ENCODE measurements at places on chromosomes 4 and X.

- H3K27ac ChIP-seq: peak overlapping the region; percentile 98
- no peaks in the 10 kb centered on the region for H3K27me3 ChIP-seq
- peaks cover 67% of the 10 kb centered on the region for H3K4me1 ChIP-seq
- DNase-seq: peak; percentile 57
- H3K36me3 ChIP-seq: peaks cover 36% of the 10 kb centered on the region
Measured at GRCh38 chrX:10110984-10111363, 45.8 kb upstream of the CLCN4 start.

- H3K4me3 ChIP-seq: no peak overlapping the region
- H3K27ac ChIP-seq: no peak overlapping the region
- no peaks in the 10 kb centered on the region for H3K4me1 ChIP-seq
- no peak for DNase-seq
- H3K36me3 ChIP-seq: no peaks in the 10 kb centered on the region
- no peaks in the 10 kb centered on the region for H3K27me3 ChIP-seq
Measured at GRCh38 chr4:160175064-160175643, 1072.3 kb downstream of the RAPGEF2 start.

- no peak for DNase-seq
- no peaks in the 10 kb centered on the region for H3K36me3 ChIP-seq
- no peak overlapping the region for H3K4me3 ChIP-seq
- H3K27me3 ChIP-seq: peaks cover 52% of the 10 kb centered on the region
- H3K4me1 ChIP-seq: no peaks in the 10 kb centered on the region
Measured at GRCh38 chr4:9771034-9771433, 10.4 kb upstream of the DRD5 start.

DNA sequence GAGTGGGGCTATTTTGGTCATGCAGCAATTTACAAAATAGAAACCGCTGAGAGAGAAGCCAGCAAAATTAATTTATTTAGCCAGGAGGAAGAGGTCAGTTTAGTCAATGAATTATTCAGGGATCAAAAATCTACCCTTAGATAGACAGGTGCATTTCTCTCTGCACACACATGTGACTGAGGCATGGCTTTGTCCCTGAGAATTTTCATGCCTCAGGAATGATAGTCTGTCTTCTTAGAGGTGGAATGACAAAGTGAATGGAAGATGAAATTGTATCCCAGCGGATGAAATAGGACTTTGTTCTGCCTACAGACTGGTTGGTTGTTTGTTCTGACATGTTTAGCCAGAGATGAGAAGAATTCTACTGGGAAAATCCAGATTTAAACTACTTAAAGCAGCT, 46.0 kb downstream of the ANKRD50 start:
- H3K4me1 ChIP-seq: no peaks in the 10 kb centered on the region
- no peak overlapping the region for H3K4me3 ChIP-seq
- no peak overlapping the region for H3K27ac ChIP-seq

DNA sequence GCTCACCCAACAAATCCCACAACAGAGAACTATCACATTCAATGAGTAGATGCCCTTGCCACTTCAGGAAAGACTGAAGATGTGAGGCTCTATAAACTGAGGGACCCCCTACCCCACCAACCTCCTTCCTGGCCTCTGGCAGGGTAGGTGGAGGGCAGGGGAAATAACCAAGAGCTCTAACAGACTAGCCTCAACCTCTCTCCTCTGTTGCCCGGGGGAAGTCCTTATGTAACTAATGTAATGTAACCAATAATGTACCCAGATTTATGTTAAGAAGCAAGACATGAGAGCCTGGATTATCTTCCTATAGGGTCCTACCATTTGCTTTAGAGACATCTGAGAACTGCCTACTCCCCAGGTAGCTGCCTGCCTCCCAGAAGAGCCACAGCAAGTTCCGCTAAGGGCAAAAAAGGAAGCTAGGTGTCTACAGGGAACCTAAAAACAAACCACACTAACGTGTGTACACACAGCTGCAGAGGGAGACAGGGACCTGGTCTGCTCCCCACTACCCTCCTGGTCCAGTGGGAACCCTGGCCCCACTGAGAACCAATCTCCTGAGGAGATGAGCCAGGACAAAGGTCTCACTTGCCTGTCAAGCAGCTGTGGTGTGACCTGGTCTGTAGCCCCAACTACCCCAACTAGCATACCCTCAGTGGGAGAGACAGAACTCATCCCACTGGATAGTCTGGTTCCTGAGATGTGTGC, 17.7 kb downstream of the OTUD5 start:
- H3K4me3 ChIP-seq: peak overlapping the region; percentile 57
- peak overlapping the region; percentile 98 for H3K27ac ChIP-seq
- DNase-seq: peak; percentile 52
- no peaks in the 10 kb centered on the region for H3K27me3 ChIP-seq

DNA sequence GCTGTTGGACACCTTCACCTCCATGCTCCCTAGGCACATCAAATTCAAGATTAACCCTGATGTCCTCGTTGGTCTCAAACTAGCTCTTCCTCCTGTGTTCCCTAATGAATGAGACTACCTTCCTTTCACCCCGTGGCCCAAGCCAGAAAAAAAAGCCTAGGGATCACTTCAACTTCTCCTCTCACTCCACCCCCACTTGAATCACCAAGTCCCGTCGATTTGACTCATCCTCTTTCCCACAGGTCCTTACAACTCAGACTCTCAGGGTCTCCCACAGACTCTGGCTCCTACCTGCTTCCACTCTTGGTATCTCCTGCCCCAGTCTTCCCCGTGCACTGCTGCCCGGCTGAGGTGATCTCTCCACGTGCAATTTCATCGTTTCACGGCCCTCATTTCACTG, 8.5 kb downstream of the SLC25A43 start:
- DNase-seq: no peak
- H3K36me3 ChIP-seq: no peaks in the 10 kb centered on the region
- H3K4me1 ChIP-seq: peaks cover 2% of the 10 kb centered on the region
- H3K27ac ChIP-seq: no peak overlapping the region

GRCh38 chr4:159204566-159204965, 101.7 kb downstream of the RAPGEF2 start:
- peaks cover 28% of the 10 kb centered on the region for H3K4me1 ChIP-seq
- no peak overlapping the region for H3K4me3 ChIP-seq
- no peaks in the 10 kb centered on the region for H3K27me3 ChIP-seq
- no peak for DNase-seq

- H3K4me1 ChIP-seq: no peaks in the 10 kb centered on the region
- no peak for DNase-seq
- no peak overlapping the region for H3K4me3 ChIP-seq
- no peaks in the 10 kb centered on the region for H3K36me3 ChIP-seq
- no peaks in the 10 kb centered on the region for H3K27me3 ChIP-seq
- H3K27ac ChIP-seq: no peak overlapping the region
Measured at GRCh38 chr4:182318256-182318655, 75.1 kb downstream of the TENM3 start.

DNA sequence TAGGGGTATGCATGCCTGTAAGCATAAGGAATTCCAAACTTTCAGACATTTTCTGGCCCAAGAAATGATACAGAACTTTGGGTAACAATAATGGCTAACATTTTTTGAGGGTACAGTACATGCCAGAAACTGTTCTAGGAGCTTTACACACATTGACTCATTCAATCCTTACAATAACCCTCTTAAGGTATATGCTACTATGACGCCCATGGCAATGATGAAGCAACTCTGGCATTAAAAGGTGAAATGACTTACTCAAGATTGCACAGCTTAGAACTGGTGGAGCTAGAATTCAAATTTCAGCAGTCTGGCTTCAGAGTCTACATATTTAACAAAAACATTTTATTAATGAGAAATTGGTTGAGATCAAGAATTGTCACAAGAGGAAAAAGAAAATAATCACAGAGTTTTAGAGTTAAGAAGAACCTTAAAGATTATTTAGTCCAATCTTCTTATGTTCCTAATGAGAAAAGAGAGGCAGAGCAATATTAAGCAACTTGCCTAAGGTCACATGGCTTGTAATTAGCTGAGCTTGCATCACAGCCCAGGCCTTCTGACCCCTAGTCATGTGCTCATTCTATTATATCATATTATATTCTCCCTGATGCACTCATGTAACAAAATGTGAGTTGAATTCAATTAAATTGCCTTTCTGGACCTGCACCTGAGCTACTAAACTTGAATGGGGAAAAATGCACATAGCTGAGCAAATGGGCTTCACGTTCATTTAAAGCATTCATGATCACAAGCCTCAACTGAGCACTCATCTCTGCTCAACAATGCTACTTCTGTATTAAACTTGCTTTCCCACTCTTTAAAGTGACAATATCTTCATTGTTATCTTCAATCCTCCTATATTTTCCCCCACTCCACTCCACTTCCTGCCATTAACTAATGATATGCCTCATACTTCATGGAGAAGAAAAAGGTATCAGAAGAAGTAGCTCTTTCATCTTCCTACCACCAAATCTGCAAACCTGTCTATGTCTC, 73.2 kb downstream of the ENOX2 start:
- H3K36me3 ChIP-seq: no peaks in the 10 kb centered on the region
- peaks cover 4% of the 10 kb centered on the region for H3K4me1 ChIP-seq
- H3K27ac ChIP-seq: no peak overlapping the region
- no peak overlapping the region for H3K4me3 ChIP-seq
- no peaks in the 10 kb centered on the region for H3K27me3 ChIP-seq

DNA sequence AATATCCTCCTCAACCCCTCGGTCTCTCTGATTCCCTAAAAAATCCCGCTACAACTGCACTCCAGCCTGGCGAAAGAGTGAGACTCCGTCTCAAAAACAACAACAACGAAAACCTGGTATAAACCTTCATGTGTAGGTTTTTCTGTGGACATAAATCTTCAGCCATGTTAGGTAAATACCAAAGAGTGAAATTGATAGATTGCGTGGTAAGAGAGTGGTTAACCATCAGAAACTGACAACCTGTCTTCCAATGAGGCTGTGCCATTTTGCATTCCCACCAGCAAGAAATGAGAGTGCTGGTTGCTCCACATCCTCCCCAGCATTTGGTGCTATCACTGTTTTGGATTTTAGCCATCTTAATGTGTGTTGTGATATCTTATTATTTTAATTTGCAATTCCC, 10.9 kb downstream of the TBC1D19 start:
- H3K36me3 ChIP-seq: no peaks in the 10 kb centered on the region
- H3K4me1 ChIP-seq: no peaks in the 10 kb centered on the region
- H3K4me3 ChIP-seq: no peak overlapping the region
- no peak for DNase-seq
- H3K27me3 ChIP-seq: no peaks in the 10 kb centered on the region

DNA sequence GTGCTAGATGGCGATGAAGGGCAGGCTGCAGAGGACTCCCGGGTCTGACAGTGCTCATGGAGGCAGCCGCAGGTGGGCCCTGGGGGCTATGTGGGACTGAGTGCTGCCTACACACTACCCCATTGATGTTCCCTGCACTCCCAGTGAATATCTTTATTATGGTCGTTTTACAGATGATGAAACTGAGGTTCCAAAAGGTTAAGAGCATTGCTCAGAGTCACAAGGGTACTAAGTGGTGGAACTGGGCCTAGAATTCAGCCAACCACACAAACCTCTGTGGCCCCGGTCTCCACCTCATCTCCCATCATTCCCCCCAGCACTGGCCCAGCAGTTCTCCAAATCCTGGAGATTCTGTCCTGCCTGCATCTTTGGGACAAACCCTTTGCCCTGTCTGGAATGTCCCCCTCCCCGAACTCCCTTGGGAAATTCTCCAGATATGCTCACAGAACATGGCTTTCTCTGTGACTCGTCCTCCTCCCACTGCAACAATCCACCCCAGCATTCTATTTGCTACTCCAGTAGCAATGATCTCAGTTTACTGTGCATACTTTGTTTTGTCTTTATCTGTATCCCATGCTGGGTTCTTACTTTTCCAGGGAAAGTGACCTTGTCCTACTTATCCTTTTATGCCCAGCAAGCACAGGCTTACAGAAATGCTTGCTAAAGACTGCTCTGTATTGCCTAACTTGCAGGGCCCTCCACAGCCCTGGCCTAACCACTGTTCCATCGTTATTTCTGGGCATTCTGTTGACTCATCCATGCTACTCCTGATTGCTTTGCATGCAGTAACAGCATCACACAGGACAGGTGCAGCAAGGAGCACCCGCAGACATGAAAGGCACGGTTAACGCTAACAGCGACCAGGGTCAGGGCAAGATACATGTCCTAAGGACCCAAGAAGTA, 14.0 kb downstream of the PNMA6F start:
- peaks cover 4% of the 10 kb centered on the region for H3K4me1 ChIP-seq
- H3K36me3 ChIP-seq: no peaks in the 10 kb centered on the region
- H3K4me3 ChIP-seq: no peak overlapping the region
- H3K27me3 ChIP-seq: peaks cover 52% of the 10 kb centered on the region

- DNase-seq: peak; percentile 39
- H3K4me3 ChIP-seq: no peak overlapping the region
- peak overlapping the region; percentile 73 for H3K27ac ChIP-seq
- H3K27me3 ChIP-seq: no peaks in the 10 kb centered on the region
- peaks cover 30% of the 10 kb centered on the region for H3K36me3 ChIP-seq
Measured at GRCh38 chr4:77007358-77008230, 58.0 kb downstream of the SEPTIN11 start.

GRCh38 chr4:20416800-20417199, 165.1 kb downstream of the SLIT2 start:
- peaks cover 12% of the 10 kb centered on the region for H3K4me1 ChIP-seq
- DNase-seq: no peak
- no peaks in the 10 kb centered on the region for H3K27me3 ChIP-seq
- H3K4me3 ChIP-seq: no peak overlapping the region
- no peak overlapping the region for H3K27ac ChIP-seq

GRCh38 chr4:31045724-31046318, 325.7 kb downstream of the PCDH7 start:
- no peak for DNase-seq
- H3K27me3 ChIP-seq: no peaks in the 10 kb centered on the region
- H3K4me3 ChIP-seq: no peak overlapping the region
- H3K4me1 ChIP-seq: no peaks in the 10 kb centered on the region
- no peak overlapping the region for H3K27ac ChIP-seq

DNA sequence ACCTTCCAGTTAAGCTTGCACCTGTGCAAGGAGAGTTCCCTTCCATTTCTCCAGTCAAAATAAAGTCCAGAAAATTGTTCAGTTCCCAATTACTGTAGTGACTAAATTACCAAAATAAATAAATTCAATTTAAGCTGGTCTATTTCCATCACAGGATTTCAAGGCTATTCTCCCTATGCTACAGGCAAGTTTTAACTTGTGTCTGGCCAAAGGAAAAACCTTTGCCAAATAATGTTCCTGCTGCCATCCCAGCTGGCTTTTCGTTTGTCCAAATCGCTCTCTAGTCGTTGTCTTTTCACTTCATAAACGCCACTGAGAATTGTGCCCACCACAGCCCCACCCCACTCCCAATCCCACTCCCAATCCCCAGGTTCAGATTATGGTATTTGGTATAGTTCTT, 2.4 kb downstream of the KCTD8 start:
- peaks cover 10% of the 10 kb centered on the region for H3K4me1 ChIP-seq
- no peak overlapping the region for H3K27ac ChIP-seq
- H3K27me3 ChIP-seq: peaks cover 40% of the 10 kb centered on the region
- H3K4me3 ChIP-seq: no peak overlapping the region

GRCh38 chr4:25890571-25891485, 23.2 kb upstream of the SMIM20 start:
- H3K36me3 ChIP-seq: no peaks in the 10 kb centered on the region
- H3K27ac ChIP-seq: no peak overlapping the region
- H3K4me1 ChIP-seq: no peaks in the 10 kb centered on the region

DNA sequence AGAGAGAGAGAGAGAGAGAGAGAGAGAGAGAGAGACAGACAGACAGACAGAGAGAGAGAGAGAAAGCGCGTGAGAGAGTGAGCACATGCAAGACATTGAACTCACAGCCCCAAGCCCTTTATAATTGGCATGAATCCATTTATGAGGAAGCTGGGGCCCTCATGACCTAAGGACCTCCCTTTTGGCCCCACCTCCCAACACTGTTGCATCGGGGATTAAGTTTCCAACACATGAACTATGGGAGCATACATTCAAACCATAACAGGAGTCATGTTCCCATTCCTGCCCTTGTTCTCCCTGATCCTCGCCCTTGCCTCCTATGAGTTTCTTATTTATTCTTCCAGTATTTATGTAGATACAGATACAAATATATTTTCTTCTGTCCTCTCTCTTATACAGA, 269.8 kb upstream of the ARX start:
- H3K27ac ChIP-seq: no peak overlapping the region
- DNase-seq: no peak
- H3K36me3 ChIP-seq: no peaks in the 10 kb centered on the region
